ENCODE measurements at places on chromosomes 2 and 18. TPM values are rescaled to one million over a fixed set of nuclear protein-coding genes. Genes with fewer than 3 reads are reported as not detected.

SCYGR4 gene
- total RNA-seq = not detected

ADGRF3 gene
- 0.15 TPM for total RNA-seq

LIMS2 gene
- 10.2 TPM for total RNA-seq

GDF7 gene
- total RNA-seq = 0.09 TPM

ACOXL gene
- total RNA-seq = not detected

DSC3 gene
- total RNA-seq = 1.1 TPM

FHL2 gene
- 52.7 TPM for total RNA-seq

IL1RN gene
- 0.29 TPM for total RNA-seq
